A673 (cell line): ENCODE measurements at places on chromosomes 1 and 21. TPM values are rescaled to one million over a fixed set of nuclear protein-coding genes. Genes with fewer than 3 reads are reported as not detected.

DNA sequence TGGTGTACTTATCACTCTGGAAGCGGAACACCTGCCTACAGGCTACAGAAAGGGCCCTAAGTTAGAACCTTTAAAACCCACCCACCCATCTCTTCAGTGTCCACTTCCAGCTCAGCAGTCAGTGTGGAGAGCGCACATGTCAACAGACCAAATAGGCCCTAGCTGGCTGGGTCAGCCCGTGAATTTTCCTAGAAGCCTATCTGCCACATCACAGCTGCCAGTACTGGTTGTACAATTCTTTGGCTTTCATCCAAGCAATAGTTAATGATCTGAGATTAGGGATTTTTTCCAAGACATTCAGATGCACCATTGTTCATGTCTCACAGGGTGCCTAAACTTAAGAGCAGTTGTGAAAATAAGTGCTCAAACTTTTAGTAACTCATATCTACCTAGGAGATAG lies 197.1 kb downstream of the KCNK2 start:
- no peaks in the 10 kb centered on the region for H3K27me3 ChIP-seq
- no peaks in the 10 kb centered on the region for H3K4me1 ChIP-seq
- no peak for DNase-seq
- no peak overlapping the region for H3K4me3 ChIP-seq

Gene LCE1F
- total RNA-seq: not detected in 2 replicates

Gene C1orf74
- total RNA-seq: 4.2 and 5.0 TPM in 2 replicates

DNA sequence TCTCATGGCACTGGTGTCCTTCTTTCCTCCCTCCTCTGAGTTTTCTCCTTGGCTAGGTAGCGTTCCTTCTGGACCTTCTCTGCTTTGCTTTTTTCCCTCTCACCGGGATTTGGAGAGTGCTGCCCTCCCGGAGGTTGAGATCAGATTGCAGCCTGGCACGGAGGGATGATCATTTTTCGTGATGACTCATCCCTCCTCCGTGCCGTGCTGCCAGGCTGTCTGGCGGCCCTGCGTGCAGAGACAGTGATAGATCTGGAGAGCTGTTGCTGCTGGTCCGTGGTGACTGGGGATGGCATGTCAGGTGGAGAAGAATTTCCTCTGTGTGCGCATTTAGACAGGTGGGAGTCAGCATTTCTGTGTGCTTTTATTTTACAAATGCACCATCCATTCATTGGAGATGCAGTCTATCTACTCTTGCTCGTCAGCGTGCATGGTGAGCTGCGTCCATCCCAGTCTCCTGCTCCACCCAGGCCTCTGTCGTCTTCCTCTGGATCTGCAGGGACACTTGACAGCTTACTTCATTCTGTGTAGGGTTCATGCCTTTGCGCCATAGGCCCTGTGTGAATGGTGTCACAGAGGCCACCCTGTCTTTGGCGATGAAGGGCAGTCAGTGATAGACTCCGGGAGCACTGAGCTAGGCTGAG lies 104.4 kb downstream of the PCBP3 start:
- peak; percentile 85 for DNase-seq
- H3K4me3 ChIP-seq: no peak overlapping the region
- no peaks in the 10 kb centered on the region for H3K36me3 ChIP-seq
- H3K4me1 ChIP-seq: peaks cover 31% of the 10 kb centered on the region
- peak overlapping the region; percentile 73 for H3K27ac ChIP-seq

Gene WDR64
- total RNA-seq: not detected in 2 replicates

- peak overlapping the region; percentile 55 for H3K27ac ChIP-seq
- peaks cover 59% of the 10 kb centered on the region for H3K4me1 ChIP-seq
- peak overlapping the region; percentile 27 for H3K4me3 ChIP-seq
- peak; percentile 61 for DNase-seq
Observed at GRCh38 chr1:38050397-38051078, 3.9 kb upstream of the POU3F1 start.

- no peak for DNase-seq
- H3K27ac ChIP-seq: no peak overlapping the region
- H3K4me3 ChIP-seq: no peak overlapping the region
- H3K36me3 ChIP-seq: no peaks in the 10 kb centered on the region
- H3K4me1 ChIP-seq: peaks cover 11% of the 10 kb centered on the region
Observed at GRCh38 chr1:5996641-5997270, 4.5 kb upstream of the NPHP4 start.

DNA sequence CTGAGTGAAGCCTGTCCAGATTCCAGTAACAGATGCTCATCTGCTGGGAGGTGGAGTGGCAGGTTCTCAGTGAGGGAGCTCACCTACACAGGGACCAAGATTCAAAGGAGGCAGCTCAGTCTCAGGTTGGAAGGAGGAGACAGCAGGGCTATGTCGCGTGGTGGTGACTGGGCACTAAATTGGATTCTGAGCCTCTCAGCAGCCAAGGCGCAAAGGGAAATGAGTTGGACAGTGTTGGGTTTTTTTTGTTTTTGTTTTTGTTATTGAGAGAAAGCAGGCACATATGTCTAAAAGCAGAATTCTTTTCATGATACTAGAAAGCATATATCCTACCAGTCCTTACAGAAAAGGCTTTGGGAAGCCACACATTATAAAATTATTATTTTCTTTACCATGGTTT lies 26.2 kb downstream of the UMODL1 start:
- peaks cover 11% of the 10 kb centered on the region for H3K4me1 ChIP-seq
- no peak overlapping the region for H3K4me3 ChIP-seq
- H3K27me3 ChIP-seq: no peaks in the 10 kb centered on the region

GRCh38 chr1:29469457-29469856 lies 233.1 kb downstream of the PTPRU start:
- no peaks in the 10 kb centered on the region for H3K4me1 ChIP-seq
- no peak overlapping the region for H3K4me3 ChIP-seq
- DNase-seq: no peak
- H3K36me3 ChIP-seq: no peaks in the 10 kb centered on the region
- H3K27ac ChIP-seq: no peak overlapping the region
- peaks cover 43% of the 10 kb centered on the region for H3K27me3 ChIP-seq

Gene CHI3L2
- not detected in 2 replicates for total RNA-seq

- no peaks in the 10 kb centered on the region for H3K4me1 ChIP-seq
- no peak overlapping the region for H3K27ac ChIP-seq
- no peak overlapping the region for H3K4me3 ChIP-seq
- H3K27me3 ChIP-seq: no peaks in the 10 kb centered on the region
- no peak for DNase-seq
- H3K36me3 ChIP-seq: no peaks in the 10 kb centered on the region
Observed at GRCh38 chr1:38287036-38287435, 240.4 kb upstream of the POU3F1 start.

GRCh38 chr21:34933609-34934335 lies 115.3 kb downstream of the RUNX1 start:
- no peaks in the 10 kb centered on the region for H3K36me3 ChIP-seq
- no peak overlapping the region for H3K27ac ChIP-seq
- H3K27me3 ChIP-seq: peaks cover 39% of the 10 kb centered on the region
- no peak overlapping the region for H3K4me3 ChIP-seq
- no peaks in the 10 kb centered on the region for H3K4me1 ChIP-seq
- no peak for DNase-seq

Gene LCA5L
- total RNA-seq: 0.69 and 1.3 TPM in 2 replicates

DNA sequence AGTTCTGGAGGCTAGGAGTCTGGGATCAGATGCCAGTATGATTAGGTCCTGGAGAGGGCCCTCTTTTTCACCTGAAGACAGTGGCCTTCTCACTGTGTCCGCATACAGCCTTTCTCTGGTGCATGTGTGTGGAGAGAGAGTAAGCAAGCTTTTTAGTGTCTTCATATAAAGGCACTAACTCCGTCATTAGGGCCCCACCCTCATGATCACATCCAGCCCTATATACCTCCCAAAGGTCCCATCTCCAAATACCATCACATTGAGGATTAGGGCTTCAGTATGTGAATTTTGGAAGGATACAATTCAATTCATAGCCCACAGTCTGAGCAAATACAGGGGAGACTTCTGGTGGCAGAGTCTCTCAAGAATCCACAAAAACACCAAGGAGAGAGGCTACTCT lies 176.6 kb downstream of the BACH1 start:
- H3K27me3 ChIP-seq: no peaks in the 10 kb centered on the region
- no peaks in the 10 kb centered on the region for H3K36me3 ChIP-seq

DNA sequence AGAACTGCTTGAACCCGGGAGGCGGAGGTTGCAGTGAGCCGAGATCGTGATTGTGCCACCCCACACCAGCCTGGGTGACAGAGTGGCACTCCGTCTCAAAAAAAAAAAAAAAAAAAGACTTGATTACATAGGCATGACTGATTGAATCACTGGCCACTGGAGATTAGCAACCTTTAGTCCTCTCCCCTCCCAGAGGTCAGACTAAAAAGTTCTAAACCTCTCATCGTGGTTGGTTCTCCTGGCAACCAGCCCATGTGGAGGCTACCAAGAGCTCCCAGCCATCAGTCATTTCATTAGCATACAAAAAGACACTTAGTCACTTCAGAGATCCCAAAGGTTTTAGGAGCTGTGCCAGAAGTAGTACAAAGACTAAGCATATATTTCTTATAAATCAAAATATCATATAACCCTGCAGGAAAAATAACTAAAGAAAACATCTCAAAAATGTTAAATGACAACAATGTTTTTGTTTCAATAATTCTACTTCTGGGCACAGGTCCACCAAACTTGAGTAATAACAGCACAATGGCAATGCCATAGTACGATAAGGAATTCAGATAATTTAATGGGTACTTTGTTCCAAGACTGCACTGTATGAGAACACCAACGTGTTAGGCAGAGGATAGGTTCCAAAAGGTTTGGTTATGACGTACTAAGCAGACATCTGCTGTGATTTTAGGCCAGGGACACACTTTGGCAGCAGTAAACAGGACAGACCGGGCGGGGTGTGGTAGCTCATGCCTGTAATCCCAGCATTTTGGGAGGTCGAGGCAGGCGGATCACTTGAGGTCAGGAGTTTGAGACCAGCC lies 18.1 kb downstream of the USP48 start:
- H3K27ac ChIP-seq: peak overlapping the region; percentile 46
- H3K4me1 ChIP-seq: peaks cover 21% of the 10 kb centered on the region
- no peak overlapping the region for H3K4me3 ChIP-seq
- H3K27me3 ChIP-seq: no peaks in the 10 kb centered on the region

DNA sequence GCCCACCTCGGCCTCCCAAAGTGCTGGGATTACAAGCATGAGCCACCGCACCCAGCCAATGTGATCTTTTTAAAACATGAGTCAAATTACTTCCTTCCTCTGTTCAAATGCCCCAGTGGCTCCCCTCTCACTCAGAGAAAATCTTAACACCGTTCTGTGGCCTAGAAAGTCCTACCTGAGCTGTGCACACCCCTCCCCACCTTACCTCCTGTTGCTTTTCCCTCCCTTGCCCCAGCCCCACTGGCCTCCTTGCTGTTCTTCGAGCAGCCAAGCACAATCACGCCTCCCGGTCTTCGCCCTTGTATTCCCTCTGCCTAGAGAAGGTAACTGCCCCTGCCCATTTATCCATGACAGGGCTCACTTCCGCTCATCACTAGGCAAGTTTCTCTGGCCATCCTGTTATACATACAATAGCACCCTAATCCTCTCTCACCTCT lies 62.6 kb upstream of the RPL11 start:
- no peak overlapping the region for H3K4me3 ChIP-seq
- DNase-seq: no peak
- no peaks in the 10 kb centered on the region for H3K4me1 ChIP-seq
- no peak overlapping the region for H3K27ac ChIP-seq
- H3K36me3 ChIP-seq: no peaks in the 10 kb centered on the region
- H3K27me3 ChIP-seq: no peaks in the 10 kb centered on the region

- DNase-seq: no peak
- H3K4me1 ChIP-seq: no peaks in the 10 kb centered on the region
- H3K4me3 ChIP-seq: no peak overlapping the region
- H3K36me3 ChIP-seq: no peaks in the 10 kb centered on the region
Observed at GRCh38 chr1:33500547-33500946, 28.1 kb downstream of the ZSCAN20 start.

DNA sequence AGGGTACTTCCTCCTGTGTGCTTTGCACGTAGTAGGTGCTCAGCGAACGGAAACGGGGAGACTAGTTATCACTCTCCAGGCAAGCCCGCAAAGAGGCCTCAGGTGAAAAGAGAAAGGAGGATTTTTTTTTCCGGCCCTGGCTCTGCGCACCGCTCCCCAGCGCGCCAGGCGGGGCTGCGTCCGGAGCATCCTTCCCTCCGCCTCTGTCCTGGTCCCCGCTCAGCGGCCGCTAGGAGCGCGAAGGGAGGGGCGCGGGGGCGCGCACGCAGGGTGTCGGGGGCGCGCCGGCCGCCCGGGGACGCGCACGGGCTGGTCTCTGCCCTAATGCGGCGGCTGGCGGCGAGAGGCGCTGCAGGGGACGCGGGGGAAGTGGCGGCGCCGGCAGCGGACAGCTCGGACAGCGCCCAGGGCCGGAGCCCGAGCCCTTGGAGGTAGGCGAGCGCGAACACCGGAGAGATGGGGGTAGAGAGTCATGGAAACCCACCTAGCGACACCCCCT lies 42.3 kb upstream of the NFASC start:
- peaks cover 74% of the 10 kb centered on the region for H3K27me3 ChIP-seq
- no peak overlapping the region for H3K27ac ChIP-seq
- DNase-seq: peak; percentile 63
- H3K4me1 ChIP-seq: no peaks in the 10 kb centered on the region
- no peaks in the 10 kb centered on the region for H3K36me3 ChIP-seq

GRCh38 chr1:210233495-210234328 lies 1.1 kb downstream of the SERTAD4 start:
- no peak overlapping the region for H3K27ac ChIP-seq
- DNase-seq: peak; percentile 55
- H3K4me1 ChIP-seq: peaks cover 49% of the 10 kb centered on the region
- H3K27me3 ChIP-seq: peaks cover 21% of the 10 kb centered on the region

DNA sequence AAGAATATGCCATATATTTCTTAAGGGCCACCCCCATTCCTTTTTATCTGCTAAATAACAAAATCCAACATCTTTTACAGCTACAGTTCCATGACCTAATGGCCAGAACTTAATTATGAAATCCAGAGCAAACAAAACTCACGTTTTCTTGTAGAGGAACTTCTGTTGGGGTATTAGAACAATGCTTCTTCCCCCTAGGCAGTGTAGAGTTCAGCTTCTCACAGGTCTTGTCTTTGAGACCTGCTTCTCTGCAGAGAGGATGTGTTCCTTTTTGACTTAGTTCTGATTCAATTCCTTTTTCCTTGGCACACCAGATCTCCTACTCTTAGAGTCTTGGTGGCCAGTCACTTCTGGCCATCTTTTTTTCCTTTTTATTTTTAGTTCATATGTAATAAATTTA lies 22.2 kb downstream of the VAV3 start:
- no peaks in the 10 kb centered on the region for H3K36me3 ChIP-seq
- H3K27ac ChIP-seq: no peak overlapping the region
- H3K27me3 ChIP-seq: no peaks in the 10 kb centered on the region
- H3K4me1 ChIP-seq: no peaks in the 10 kb centered on the region
- no peak overlapping the region for H3K4me3 ChIP-seq

DNA sequence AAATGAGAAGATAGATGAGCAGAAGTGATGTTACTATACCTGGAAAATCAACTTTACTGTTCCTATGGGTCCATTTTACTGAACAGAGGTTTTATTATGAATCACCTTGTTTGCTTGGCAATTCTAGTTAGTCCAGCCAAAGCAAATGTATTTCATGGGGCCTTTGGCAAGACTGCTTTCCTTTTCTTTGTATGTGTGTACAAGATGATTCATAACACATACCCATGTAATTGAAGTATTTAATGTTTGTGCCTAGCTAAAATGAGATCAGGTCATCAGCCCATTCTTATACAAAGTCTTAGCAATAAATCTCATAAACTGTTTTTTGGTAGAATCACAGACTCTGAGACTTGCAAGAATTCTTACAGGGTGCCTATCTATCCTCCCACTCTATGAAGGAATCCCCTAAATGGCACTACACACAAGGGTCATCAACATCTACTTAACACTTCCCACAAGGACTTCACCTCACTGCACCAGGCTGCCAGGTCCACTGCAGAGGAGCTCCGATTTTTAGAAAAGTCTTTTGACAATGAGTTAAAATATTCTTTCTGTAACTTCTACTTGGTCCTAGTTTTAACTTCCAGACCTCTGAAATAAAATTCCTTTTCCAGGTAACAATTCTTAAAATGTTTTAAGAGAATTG lies 58.5 kb downstream of the LPAR3 start:
- DNase-seq: no peak
- H3K27ac ChIP-seq: no peak overlapping the region
- no peaks in the 10 kb centered on the region for H3K36me3 ChIP-seq
- no peak overlapping the region for H3K4me3 ChIP-seq
- H3K27me3 ChIP-seq: no peaks in the 10 kb centered on the region

Gene TRIM58
- not detected in 2 replicates for total RNA-seq
